Left ventricle myocardium inferior (tissue), 1 donor: ENCODE measurements at places on chromosomes 2 and 18. TPM values are rescaled to one million over a fixed set of nuclear protein-coding genes. Genes with fewer than 3 reads are reported as not detected.

Gene PLEKHB2
- total RNA-seq = 42.9 TPM

Gene PTH2R
- not detected for total RNA-seq

Gene NAGK
- total RNA-seq = 46.7 TPM

Gene OR6B2
- total RNA-seq = not detected

Gene COL3A1
- total RNA-seq = 98.5 TPM

Gene AQP4
- 1.9 TPM for total RNA-seq

Gene MARCHF7
- 75.1 TPM for total RNA-seq

Gene USP14
- 51.0 TPM for total RNA-seq

Gene PDCD1
- 3.3 TPM for total RNA-seq

Gene DSG1
- total RNA-seq = 1.3 TPM

Gene CNDP1
- total RNA-seq = not detected

Gene SRD5A2
- total RNA-seq = not detected

GRCh38 chr2:240604291-240604938, 17.9 kb downstream of the CAPN10 start:
- peaks cover 15% of the 10 kb centered on the region for H3K4me1 ChIP-seq
- H3K36me3 ChIP-seq = peaks cover 4% of the 10 kb centered on the region
- H3K27me3 ChIP-seq = no peaks in the 10 kb centered on the region
- H3K27ac ChIP-seq = no peak overlapping the region
- DNase-seq = peak; percentile 74

GRCh38 chr18:73614812-73615211, 532.8 kb downstream of the FBXO15 start:
- H3K36me3 ChIP-seq = no peaks in the 10 kb centered on the region
- H3K27ac ChIP-seq = no peak overlapping the region
- H3K27me3 ChIP-seq = no peaks in the 10 kb centered on the region
- DNase-seq = no peak
- H3K4me3 ChIP-seq = no peak overlapping the region

DNA sequence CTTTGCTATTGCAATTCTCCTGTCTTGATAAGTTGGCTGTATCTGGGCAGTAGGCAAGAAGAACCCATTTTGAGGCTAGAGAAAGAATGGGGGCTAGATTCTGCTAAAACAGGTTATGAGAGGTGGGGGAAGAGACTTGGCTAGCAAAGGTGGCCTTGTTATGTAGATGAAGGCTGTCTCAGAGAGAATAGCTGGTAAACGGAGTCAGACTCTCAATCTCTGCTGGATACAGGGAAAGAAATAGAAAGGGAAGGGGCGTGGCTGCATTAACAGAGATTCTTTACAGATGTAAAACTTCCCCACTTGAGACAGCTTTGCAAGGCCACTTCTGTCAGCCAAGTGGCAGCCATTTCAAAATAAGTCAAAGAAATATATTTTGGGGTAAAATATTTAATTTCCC, 38.1 kb upstream of the ARHGAP25 start:
- no peaks in the 10 kb centered on the region for H3K4me1 ChIP-seq
- no peaks in the 10 kb centered on the region for H3K36me3 ChIP-seq
- no peak overlapping the region for H3K4me3 ChIP-seq
- no peak for DNase-seq
- peaks cover 17% of the 10 kb centered on the region for H3K27me3 ChIP-seq
- H3K27ac ChIP-seq = no peak overlapping the region

GRCh38 chr18:34999756-35000289, 41.4 kb upstream of the MAPRE2 start:
- H3K4me1 ChIP-seq = no peaks in the 10 kb centered on the region

- no peak for DNase-seq
- H3K4me3 ChIP-seq = no peak overlapping the region
- H3K4me1 ChIP-seq = peaks cover 18% of the 10 kb centered on the region
- peaks cover 15% of the 10 kb centered on the region for H3K27me3 ChIP-seq
- no peak overlapping the region for H3K27ac ChIP-seq
Observed at GRCh38 chr18:36189486-36189885, 2.2 kb downstream of the MOCOS start.

DNA sequence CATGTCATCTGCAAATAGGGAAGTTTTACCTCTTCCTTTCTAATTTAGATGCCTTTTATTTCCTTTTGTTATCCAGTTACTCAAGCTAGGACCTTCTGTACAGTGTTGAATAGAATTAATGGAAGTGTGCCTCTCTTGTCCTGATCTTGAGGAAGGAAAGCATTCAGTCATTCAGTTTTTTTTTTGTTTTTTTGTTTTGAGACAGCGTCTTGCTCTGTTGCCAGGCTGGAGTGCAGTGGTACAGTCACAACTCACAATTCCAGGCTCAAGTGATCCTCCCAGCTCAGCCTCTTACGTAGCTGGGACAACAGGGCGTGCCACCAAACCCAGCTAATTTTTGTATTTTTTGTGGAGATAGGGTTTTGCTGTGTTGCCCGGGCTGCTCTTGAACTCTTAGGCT, 203.9 kb upstream of the ALPP start:
- peaks cover 17% of the 10 kb centered on the region for H3K4me1 ChIP-seq
- no peak for DNase-seq
- peak overlapping the region; percentile 42 for H3K27ac ChIP-seq
- H3K36me3 ChIP-seq = peaks cover 8% of the 10 kb centered on the region
- no peak overlapping the region for H3K4me3 ChIP-seq

- DNase-seq = peak; percentile 79
- H3K27me3 ChIP-seq = peaks cover 72% of the 10 kb centered on the region
- H3K27ac ChIP-seq = no peak overlapping the region
- H3K4me3 ChIP-seq = peak overlapping the region; percentile 40
- H3K4me1 ChIP-seq = peaks cover 26% of the 10 kb centered on the region
Observed at GRCh38 chr2:219530048-219530963, 13.3 kb downstream of the CHPF start.

DNA sequence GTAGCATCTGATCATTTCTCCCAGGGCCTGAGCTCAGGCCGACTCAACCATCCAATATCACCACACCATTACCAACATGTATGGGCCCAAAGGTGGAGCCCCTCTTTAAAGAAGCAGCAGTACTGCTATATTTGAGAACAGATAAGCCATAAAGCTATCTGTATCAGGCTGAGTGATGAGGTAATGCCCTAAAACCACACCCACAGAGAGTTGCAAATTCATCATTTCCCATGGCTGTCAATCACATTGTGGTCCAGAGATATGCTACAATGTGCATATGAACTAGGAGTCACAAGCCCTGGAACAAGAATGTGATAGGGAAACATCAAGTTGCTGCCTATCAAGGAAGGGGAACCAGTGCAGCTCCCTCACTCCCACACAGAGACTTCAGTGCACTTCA, 52.6 kb upstream of the GALNT13 start:
- no peak overlapping the region for H3K27ac ChIP-seq
- no peaks in the 10 kb centered on the region for H3K27me3 ChIP-seq
- DNase-seq = no peak

DNA sequence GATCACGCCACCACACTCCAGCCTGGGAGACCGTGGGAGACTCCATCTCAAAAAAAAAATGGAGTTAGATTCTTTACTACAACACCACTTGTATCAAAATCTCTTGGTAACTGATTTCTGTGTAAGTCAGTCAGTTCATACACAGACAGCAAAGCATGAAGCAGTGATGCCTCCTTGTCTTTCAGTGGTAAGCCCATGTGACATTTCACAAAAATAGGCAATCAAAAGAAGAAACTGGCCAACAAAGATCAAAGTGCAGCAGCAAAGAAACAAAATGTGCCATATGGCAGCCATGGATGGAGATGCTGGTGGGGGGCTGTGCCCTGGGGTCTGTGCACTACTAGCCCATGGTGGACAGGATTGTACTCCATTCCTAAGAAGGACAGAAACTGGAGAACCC, 6.7 kb upstream of the RAB12 start:
- H3K4me1 ChIP-seq = peaks cover under 1% of the 10 kb centered on the region
- no peak overlapping the region for H3K4me3 ChIP-seq
- H3K36me3 ChIP-seq = no peaks in the 10 kb centered on the region
- no peaks in the 10 kb centered on the region for H3K27me3 ChIP-seq
- DNase-seq = no peak

- peak overlapping the region; percentile 98 for H3K27ac ChIP-seq
- peaks cover 22% of the 10 kb centered on the region for H3K36me3 ChIP-seq
- peaks cover 45% of the 10 kb centered on the region for H3K4me1 ChIP-seq
- H3K4me3 ChIP-seq = peak overlapping the region; percentile 95
- no peak for DNase-seq
Observed at GRCh38 chr2:200810252-200810997, 1.3 kb upstream of the BZW1 start.

GRCh38 chr2:237497009-237497837, 10.2 kb downstream of the MLPH start:
- no peak overlapping the region for H3K27ac ChIP-seq
- no peak overlapping the region for H3K4me3 ChIP-seq
- no peaks in the 10 kb centered on the region for H3K27me3 ChIP-seq
- peaks cover 12% of the 10 kb centered on the region for H3K4me1 ChIP-seq

DNA sequence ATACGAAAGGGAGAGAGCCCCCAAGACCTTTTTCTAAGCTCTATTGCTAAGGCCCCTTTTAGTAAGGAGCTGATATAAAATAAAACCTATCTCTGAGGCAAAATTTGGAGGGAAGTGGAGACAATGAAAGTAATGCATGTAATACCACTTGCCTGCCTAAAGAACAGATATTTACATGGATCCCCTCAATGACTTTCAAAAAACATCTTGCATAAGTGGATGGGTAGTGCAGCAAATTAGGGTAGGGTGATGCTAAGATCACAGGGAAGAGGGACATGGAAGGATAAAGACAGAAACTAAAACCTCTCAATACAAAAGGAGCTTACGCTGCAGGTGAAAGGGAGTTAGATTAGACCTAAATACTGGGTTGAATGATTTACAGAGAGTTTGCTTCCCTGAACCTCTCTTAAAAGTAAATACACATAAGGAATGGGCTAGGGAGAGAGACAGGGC, 1.1 kb downstream of the ZNF513 start:
- no peak for DNase-seq
- H3K36me3 ChIP-seq = peaks cover 70% of the 10 kb centered on the region
- H3K4me1 ChIP-seq = peaks cover 36% of the 10 kb centered on the region
- H3K27ac ChIP-seq = peak overlapping the region; percentile 94

DNA sequence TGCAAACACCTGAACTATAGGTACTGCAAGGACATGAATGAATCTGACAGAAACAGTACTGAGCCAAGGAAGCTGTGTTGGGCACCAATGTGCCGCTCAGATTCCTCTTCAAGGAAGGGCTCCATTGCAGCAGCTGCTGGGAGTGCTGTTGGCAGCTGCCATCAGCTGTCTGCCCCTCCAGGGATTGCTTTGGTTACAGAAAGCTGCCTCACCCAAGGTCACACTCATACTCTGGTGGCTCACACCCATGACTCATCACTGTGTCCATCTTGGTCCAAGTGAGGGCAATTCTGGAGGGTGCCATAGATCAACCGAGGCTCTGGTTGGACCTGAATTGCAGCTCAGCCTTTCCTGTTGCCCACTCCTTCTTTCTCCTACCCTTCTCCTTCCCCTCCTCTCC, 24.4 kb upstream of the TRPM8 start:
- H3K27me3 ChIP-seq = peaks cover 52% of the 10 kb centered on the region
- H3K4me1 ChIP-seq = no peaks in the 10 kb centered on the region
- no peak overlapping the region for H3K4me3 ChIP-seq
- no peak for DNase-seq

- no peak for DNase-seq
- H3K4me3 ChIP-seq = no peak overlapping the region
Observed at GRCh38 chr2:220353897-220354296, 726.5 kb downstream of the SLC4A3 start.

DNA sequence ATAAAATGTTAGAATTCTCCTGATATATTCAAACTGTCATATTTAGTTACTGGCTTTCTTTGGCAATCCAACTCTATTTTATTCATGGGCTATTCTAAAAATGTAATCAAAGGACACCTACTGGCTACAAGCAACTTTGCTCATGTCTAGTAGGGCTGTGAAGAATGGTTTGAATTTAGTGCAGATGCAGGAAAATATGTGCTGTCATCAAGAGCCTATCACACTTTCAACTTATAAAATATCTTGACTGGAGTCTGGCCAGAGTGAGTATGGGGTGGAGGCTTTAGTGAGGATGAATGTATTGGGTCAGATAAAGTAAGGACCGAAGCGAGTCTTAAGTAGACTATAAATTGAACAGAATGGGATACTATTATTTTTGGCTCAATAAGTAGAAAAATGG, 343.4 kb upstream of the SPRED2 start:
- peaks cover 12% of the 10 kb centered on the region for H3K27me3 ChIP-seq
- DNase-seq = no peak
- no peaks in the 10 kb centered on the region for H3K4me1 ChIP-seq
- no peaks in the 10 kb centered on the region for H3K36me3 ChIP-seq

DNA sequence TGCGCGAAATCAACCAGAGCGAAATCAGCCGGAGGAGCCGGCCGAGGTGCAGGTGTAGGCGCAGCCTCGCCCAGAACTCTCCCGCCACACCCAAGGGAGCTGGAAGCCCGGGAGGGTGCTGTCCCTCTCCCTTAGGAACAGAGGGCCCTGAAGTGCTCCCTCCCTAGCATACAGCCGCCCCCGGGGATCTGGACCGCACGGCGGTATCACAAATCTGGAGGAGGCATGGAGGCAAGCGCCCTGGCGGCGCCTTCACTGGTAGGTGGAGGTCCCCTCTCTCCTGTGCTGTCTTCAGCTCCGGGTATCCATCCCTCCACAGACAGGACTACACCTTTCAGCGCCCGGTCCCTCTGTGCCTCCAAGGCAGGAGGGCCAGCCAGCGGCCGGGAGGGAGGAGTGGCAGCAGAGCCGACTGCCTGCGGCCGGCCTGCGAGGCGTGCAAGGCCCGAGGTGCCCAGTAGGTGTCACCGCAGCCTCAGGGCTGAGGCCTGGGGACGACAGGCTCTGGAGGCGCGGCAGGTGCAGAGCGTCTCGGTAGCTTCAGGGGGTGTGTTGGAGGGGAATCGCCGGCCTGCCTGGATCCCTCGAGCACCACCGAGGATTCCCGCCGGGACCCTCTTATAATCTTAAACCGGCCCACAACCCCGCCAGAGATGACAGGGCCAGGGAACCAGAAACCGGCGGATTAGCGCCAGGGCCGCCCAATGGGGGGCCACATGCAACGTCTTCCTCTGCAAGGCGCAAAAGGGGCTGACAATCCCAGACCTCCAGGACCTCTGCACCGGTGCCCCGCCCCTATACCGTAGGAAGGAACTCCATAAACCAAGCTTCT, 2.8 kb downstream of the IHH start:
- peak; percentile 73 for DNase-seq
- H3K4me3 ChIP-seq = peak overlapping the region; percentile 44
- H3K36me3 ChIP-seq = no peaks in the 10 kb centered on the region
- H3K27ac ChIP-seq = no peak overlapping the region
- peaks cover 100% of the 10 kb centered on the region for H3K27me3 ChIP-seq

DNA sequence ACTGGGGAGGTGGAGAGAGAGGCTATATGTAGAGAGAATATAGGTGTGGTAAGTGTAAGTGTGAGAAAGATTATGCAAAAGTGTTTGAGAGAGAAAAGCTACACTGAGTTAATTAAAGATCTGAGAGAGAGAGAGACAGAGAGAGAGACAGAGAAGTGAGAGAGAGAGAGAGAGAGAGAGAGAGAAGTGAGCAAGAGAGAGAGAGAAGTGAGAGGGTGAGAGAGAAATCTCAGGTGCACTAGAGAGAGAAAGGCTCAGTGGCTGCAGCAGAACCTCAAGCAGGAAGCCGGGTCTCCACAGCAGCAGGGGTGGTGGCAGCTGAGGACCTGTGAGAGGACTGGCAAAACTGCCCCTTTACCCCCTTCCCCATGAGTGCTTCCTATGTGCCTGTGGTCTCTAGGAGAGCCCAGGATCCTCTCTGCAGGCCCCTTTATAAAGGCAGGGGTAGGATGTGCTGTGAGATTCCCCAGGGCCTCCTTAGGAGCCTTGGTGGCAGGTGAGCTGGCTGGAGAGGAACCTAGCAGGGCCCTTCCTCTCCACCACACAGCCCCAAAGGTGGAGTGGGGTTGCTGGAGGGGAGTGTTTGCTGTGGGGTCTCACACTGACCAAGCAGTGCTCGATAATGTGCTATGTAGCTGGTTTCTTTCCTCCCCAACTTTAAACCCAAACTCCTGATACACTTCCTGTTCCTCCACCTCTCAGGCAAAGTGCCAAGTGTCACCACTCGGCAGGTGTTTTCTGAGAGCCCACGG, 52.6 kb downstream of the SLC4A5 start:
- H3K4me1 ChIP-seq = peaks cover 18% of the 10 kb centered on the region
- no peak overlapping the region for H3K27ac ChIP-seq
- no peaks in the 10 kb centered on the region for H3K27me3 ChIP-seq
- peaks cover 3% of the 10 kb centered on the region for H3K36me3 ChIP-seq
- no peak for DNase-seq
